NCI-H1694 treated with DMSO at 0.1 percent for 48 hours (cell line): ENCODE measurements at places on chromosomes 3 and 15.

GRCh38 chr3:77319711-77320110 lies 279.8 kb downstream of the ROBO2 start:
- no peak for DNase-seq

DNA sequence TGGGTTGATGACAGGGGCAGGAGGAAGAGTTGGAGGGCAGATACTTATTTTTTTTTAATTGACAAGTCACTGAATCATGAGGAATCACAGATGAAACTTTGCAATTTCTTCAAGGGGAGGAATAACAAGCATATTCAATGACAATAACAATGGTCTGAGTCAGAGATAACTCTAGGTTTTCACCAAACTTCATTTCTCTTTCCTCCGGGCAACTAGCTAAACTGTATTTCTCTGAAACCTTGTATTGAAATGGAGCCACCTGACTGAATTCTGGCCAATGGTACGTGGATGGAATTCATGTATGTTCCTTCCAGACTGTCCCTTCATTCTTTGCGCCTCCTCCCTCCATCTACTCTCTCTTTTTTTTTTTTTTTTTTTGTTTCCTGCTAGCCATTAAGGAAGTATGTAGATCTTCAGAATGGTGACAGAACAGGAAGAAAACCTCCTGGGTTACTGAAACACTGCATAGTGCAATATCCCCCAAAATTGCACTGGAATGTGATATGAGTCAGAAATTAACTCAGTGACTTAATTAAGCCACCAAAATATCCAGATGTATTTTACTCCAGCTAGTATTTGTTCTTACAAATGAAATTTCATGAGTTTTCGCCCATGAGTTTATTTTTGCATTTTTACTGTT lies 495.4 kb downstream of the OTOL1 start:
- no peak for DNase-seq

- DNase-seq: no peak
These were observed 20.6 kb downstream of the RTF1 start for GRCh38 chr15:41437448-41437847.

DNA sequence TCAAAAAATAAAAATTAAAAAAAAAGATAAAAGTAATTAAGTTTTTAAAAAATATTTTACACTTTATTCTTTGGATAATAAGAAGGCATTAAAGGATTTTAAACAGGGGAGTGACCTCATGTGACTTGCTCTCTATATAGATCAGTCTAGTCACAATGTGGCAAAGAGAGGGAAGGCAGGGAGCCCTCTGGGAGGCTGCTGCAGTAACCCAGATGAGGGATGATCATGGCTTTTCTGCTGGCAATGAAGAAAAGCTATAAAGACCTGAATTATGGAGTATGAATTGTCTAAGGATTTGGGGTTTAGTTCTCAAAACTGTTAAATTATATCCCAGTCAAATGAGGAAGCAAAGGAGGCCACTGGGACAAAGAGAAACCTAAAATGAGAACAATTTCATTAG lies 58.1 kb downstream of the SUMF1 start:
- no peak for DNase-seq

GRCh38 chr3:10008588-10009344 lies 17.5 kb upstream of the FANCD2 start:
- DNase-seq: no peak

GRCh38 chr15:70833861-70834765 lies 19.8 kb downstream of the LARP6 start:
- DNase-seq: no peak

DNA sequence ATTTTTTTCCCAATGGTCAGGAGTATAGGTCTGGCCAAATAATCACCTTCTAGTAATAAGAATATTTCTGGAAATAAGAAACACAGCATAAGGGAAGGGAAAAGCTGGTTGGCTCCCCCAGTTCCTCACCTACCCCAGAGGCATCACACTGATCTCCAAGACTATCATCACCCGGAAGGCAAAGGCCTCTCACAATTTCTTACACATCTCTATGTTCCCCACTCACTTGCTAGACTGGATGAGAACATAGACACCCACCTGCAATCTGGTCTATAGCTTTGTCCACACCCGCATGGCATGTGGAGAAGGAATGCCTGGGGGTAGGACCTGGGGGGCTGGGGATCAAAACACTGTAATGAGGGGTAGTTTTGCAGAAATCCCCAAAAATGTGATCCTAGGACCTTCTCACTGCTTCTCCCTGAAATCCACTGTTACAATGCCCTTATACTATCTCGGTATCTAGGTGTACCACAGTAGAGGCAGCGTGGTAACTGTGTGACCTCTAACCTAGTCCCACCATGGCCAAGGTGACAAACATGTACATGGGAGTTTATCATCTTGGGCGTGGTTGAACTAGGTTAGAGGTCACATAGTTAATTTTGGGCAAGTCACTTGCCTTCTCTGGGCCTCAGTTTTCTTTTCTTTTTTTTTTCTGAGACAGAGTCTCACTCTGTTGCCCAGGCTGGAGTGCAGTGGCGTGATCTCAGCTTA lies 29.5 kb upstream of the NRROS start:
- no peak for DNase-seq

DNA sequence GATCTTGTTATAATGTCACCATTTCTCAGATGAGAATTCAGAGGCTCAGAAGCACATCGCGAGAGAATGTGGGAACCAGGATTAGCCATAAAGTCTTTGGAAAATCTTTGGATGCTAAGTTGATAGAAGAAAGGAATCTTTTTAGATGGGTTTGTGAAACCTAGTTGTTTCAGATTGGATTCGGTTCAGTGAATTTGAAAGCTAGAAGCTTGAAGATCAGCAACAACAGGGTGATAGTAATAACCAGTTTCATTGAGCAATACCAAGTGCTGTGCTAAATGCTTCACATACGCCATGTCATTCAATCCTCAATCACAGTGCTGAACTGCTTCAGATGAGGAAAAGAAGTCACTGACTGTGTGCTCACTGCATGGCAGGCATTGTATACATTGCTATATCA lies 47.4 kb upstream of the MITF start:
- no peak for DNase-seq

DNA sequence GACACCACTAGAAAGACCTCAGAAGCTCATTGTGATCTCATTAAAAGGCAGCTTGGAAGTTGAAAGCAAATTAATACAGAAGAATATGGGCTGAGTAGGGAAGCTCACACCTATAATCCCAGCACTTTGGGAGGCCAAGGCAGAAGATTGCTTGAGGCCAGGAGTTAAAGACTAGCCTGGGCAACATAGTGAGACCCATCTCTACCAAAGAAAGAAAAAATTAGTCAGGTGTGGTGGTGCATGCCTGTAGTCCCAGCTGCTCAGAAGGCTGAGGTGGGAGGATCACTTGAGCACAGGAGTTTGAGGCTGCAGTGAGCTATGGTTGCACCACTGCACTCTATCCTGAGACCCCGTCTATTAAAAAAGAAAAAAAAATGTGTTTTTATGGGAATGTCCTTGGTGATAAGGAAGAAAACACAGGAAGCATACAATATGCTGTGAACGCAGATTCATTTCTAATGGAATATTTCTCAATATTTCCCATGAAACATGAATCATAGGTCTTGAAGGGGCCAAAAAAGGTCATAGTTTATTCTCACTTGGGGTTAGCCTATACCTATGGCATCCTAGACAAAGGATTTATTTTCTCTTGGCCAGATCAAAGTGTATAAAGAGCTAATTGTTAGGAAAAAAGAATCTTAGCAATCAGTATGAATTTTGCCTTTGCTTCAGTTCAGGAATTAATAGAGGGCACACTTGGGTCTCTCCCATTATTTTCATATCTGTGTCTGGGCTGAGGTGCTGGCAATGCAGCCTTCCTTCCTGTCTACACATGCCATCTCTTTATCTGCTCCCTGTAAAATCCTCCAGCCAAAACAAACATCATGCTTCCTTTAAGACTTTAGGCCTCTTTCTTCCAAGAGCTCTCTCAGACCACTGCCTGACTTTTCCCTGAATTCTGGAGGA lies 98.2 kb downstream of the FNDC3B start:
- DNase-seq: no peak

- no peak for DNase-seq
These were observed 325.6 kb upstream of the ICE2 start for GRCh38 chr15:60804551-60804950.

DNA sequence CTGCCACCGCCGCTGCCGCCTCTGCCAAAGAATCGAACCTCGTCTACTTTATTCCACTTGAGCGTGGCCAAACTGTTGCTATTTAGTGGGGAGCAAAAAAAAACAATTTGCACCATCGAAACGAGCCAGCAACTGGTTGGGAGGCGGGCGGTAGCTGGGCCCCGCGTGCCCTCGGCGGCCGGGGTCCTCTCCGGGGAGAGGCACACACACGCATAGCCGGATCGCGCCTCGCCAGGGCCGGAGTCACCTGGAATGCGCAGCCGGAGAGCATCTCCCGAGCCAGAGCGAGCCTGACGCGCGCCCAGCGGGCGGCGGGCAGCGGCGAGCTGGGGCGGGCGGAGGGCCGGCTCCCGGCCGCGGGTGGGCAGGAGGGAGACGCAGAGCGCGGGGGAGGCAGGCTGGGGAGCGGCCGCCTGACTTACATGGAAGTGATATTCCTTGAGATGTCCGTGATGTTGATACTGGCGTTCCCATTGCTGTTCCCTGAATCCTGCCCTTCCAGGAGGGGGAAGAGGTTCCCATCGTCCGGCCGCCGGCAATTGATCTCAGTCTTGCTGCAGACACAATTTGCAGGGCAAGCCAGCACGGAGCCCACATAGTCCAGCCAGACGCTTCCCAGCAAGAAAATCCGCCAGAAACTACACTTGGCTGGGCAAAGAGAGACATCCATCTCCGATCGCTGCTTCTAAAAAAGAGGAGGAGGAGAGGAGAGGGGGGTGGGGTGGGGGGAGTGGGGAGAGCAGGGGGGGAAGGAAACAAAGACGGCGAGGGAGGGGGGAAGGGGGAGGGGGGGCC lies 858 bp downstream of the NTRK3 start:
- no peak for DNase-seq

DNA sequence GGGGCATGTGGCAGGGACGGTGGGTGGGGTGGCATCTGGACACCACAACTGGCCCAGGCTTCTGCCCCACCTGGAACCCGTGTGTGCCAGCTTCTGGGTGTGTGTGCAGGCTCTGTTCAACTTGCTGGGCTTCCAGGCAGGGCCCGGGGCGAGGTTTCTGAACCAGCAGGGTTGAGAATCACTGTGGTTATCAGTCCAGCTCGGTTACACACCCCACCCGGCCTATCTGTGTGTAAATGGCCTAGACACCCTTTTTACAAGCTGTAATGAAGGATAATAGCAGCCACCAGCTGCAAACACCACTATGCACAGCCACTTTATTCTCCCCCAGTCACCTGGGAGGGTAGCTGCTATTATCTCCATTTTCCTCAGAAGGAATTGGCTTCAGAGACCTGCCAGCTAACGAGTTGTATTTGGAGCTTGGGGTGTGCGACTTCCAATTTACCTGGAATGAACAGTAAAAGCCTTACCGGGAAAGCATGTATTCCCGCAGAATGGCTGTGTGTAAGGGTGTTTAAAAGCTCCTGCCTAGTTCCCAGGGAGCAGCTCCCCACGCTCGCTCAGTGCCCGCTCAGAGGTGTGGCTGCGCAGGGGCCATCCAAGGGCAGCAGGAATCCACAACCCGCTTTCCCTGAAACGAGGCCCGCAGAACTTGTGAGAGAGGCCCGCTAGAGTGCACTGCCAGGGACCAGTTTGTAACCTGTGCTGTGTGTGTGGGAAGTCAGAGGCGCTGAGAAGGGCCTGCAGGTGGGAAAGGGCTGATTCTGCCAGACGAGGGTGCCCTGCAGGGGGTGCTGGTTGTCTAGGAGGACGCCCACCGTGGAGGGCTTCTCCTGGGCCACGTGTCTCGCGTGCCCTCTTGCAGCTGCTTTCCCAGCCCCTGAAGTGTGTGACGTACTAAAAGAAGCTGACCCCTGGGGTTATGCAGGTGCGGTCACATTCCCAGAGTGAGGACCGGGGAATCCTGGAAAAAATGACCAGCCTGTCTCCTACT lies 83.5 kb downstream of the C3orf70 start:
- DNase-seq: no peak

DNA sequence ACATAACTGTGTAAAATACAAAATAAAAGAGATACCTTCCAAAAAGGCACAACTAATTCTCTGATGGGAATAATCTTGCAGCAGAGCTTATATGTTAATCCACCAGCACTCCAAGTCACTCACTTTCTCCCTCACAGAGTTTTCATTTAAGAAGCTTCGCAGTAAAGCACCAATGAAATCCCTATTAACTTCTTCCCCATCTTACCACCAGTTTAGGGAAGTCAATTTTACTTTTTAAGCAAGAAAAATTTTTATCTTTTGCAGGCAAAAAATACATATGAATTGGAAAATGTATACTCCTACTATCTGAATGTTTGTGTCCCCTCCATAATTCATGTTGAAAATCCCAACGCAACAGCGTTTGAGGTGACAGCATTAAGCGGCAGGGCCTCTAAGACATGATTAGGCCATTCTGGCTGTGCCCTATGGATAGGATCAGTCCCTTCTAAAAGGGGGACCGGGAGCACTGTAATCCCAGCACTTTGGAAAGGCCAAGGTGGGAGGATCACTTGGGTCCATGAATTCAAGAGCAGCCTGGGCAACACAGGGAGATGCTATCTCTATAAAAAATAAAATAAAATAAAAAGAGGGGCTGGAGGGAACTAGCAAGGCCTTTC lies 435.8 kb downstream of the SHQ1 start:
- DNase-seq: no peak

DNA sequence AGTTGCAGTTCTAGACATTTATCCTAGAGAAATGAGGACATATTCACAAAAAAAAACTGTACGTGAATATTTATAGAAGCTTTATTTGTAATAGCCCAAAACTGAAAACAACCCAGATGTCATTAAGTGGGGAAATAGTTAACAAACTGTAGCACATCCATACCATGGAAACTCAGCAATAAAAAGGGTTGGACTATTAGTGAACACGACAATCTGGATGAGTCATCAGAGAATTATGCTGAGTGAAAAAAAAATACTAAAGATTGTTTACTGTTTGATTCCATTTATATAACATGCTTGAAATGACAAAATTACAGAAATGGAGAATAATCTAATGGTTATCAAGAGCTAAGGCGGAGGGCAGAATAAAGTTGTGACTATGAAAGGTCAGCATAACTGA lies 59.5 kb downstream of the CPA3 start:
- no peak for DNase-seq

- DNase-seq: no peak
These were observed 188.4 kb upstream of the WNT5A start for GRCh38 chr3:55675478-55675877.

GRCh38 chr3:100033184-100033583 lies 81.1 kb downstream of the FILIP1L start:
- no peak for DNase-seq

DNA sequence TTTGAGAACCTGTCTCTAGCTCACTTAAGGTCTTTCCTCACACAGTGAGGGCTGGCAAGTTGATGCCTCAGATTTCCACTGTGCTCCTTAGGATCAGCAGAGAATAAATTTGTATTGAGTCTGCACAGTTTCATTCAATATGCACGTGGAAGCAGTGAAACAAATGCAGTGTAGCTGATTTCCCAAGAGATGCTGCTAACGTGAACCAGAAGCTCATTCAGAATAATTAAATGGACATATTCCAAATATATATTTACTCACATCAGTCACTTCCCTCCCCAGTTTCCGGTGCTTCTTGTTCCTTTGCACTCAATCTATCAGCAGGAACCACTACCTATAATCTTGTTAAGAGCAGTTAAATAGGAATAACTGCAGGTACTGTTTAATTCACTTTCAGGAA lies 86.1 kb downstream of the UNC13C start:
- no peak for DNase-seq

GRCh38 chr3:185939721-185940120 lies 1.9 kb upstream of the TRA2B start:
- DNase-seq: no peak

- DNase-seq: no peak
These were observed 15.1 kb downstream of the TBC1D21 start for GRCh38 chr15:73888224-73889041.

GRCh38 chr3:194689493-194689944 lies 3.8 kb downstream of the FAM43A start:
- DNase-seq: peak; percentile 75
